A549 treated with ZK216348 at 1 μM for 4 hours (cell line): ENCODE measurements at places on chromosomes 2 and 18. TPM values are rescaled to one million over a fixed set of nuclear protein-coding genes. Genes with fewer than 3 reads are reported as not detected.

The CCDC138 gene
- 5.7 to 8.8 TPM (median 7.4 TPM) in 5 replicates for total RNA-seq

The TUBA4B gene
- 0.26 to 0.33 TPM (median 0.27 TPM) in 3 of 5 replicates, not detected in the others for total RNA-seq

The MRO gene
- 0.13 to 0.26 TPM (median 0.23 TPM) in 5 replicates for total RNA-seq

The SNED1 gene
- total RNA-seq = 0.33 to 1.1 TPM (median 0.67 TPM) in 5 replicates

The CDH20 gene
- total RNA-seq = not detected in 5 replicates

The GORASP2 gene
- 86.8 to 107 TPM (median 93.7 TPM) in 5 replicates for total RNA-seq

The BCL2 gene
- 0.29 to 0.56 TPM (median 0.54 TPM) in 5 replicates for total RNA-seq

The CAPN14 gene
- total RNA-seq = 0.06 to 0.07 TPM in 2 of 5 replicates, not detected in the others

The FEV gene
- not detected in 5 replicates for total RNA-seq

The DCDC2C gene
- 0.77 TPM in 1 of 5 replicates, not detected in the others for total RNA-seq

The STON1 gene
- 0.31 to 0.48 TPM (median 0.40 TPM) in 5 replicates for total RNA-seq

The CYRIA gene
- total RNA-seq = 0.04 to 0.60 TPM (median 0.17 TPM) in 5 replicates

The ERICH2 gene
- total RNA-seq = not detected in 5 replicates

The CD207 gene
- total RNA-seq = not detected in 5 replicates

The PLCD4 gene
- total RNA-seq = 0.24 to 0.90 TPM (median 0.46 TPM) in 5 replicates

The ALKAL2 gene
- total RNA-seq = not detected in 5 replicates

The ZSWIM2 gene
- total RNA-seq = not detected in 5 replicates

The HAAO gene
- total RNA-seq = not detected in 5 replicates
